ENCODE measurements at places on chromosomes 1 and 21.

GRCh38 chr21:34530261-34530660, 18.3 kb upstream of the KCNE1 start:
- DNase-seq = no peak

- DNase-seq = no peak
These were observed 121.1 kb upstream of the ADAR start for GRCh38 chr1:154729031-154729442.

DNA sequence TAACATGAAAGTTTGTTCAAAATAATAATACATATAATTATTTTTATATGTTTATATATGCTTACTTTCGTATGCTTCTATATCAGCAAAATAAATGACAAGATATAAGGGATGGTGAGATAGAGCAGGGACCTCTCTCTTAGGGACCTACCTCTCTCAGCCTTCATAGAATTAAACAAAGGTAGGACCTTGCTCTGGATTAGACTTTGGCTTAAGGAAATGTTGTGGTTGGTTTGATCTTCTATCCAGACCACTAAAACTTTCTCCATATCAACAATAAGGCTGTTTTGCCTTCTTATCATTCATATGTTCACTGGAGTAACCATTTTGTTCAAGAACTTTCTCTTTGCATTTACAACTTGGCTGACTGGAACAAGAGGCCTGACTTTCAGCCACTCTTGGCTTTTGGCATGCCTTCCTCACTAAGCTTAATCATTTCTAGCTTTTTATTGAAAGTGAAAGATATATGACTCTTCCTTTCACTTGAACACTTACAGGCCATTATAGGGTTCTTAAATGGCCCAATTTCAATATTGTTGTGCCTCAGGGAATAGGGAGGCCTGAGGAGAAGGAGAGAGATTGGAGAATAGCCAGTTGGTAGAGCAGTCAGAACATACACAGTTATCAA, 14.4 kb downstream of the FRRS1 start:
- DNase-seq = no peak

- DNase-seq = no peak
These were observed 85.1 kb downstream of the PCSK9 start for GRCh38 chr1:55124470-55124869.

- DNase-seq = no peak
These were observed 149.3 kb downstream of the BRINP3 start for GRCh38 chr1:190328361-190328760.

GRCh38 chr1:156652131-156652991, 10.4 kb downstream of the BCAN start:
- DNase-seq = no peak

GRCh38 chr1:239976130-239976968, 115.3 kb upstream of the FMN2 start:
- peak; percentile 21 for DNase-seq

GRCh38 chr1:173253046-173253445, 45.9 kb upstream of the TNFSF4 start:
- DNase-seq = no peak

GRCh38 chr1:113981962-113982931, 3.0 kb downstream of the OLFML3 start:
- DNase-seq = no peak

DNA sequence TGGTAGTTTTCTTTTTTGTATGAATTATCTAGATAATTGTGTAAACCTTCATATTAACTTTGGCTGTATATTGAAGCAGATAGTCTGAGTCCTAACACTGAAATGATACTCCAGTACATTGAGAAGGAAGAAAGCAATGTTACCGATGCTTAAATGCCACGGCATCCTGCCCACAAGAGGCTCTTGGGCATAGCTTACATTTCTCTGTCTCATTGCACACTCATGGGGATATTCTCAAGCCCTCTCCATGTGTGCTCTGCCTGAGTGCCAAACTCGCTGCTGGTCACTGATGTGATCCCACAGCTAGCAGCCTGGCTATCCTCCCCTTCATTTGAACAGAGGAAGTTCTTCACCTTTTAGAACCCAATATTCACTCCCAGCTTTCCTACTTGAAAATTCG, 179.4 kb downstream of the TGFB2 start:
- no peak for DNase-seq

GRCh38 chr1:23996700-23997229, 16.6 kb upstream of the SRSF10 start:
- no peak for DNase-seq

GRCh38 chr21:45257673-45258341, 29.9 kb downstream of the POFUT2 start:
- no peak for DNase-seq

- DNase-seq = no peak
These were observed 55.0 kb downstream of the S1PR1 start for GRCh38 chr1:101291562-101292380.

- DNase-seq = no peak
These were observed 483.9 kb downstream of the OMA1 start for GRCh38 chr1:58062635-58063034.

DNA sequence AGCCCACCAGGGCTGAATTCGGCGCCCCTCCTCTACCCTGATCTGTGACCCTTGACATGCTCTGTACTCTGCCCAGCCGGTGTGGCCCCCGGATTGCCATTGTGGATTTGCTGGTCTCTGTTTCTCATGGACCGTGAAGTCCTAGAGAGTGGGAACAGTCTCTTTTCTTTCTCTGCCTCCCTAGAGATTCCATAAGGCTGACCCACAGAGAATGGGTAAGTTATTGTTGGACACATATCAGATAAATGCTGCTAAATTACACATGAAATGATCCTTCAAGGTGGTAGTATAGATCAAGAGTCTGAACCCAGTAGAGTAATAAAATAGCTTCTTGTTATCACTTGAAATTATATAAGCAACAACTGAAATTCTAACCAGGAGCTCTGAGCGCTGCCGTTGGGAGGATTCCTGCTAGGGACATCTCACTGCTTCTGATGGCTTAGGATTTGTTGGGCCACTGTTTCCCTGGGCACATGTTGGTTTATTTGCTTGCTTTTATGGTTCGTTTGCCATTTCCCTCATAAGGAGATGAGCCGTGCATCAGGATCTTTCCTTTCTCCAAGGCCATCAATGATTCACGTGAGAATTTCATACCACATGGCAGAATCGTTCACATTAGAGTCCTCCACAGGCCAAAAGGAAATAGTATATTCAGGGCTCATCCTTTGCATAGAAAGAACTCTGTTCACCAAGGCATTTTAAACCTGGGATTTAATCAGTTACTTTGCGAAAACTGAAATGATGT, 111.9 kb downstream of the ZBTB18 start:
- no peak for DNase-seq

GRCh38 chr1:187513190-187513589, 684.4 kb downstream of the PLA2G4A start:
- DNase-seq = no peak

DNA sequence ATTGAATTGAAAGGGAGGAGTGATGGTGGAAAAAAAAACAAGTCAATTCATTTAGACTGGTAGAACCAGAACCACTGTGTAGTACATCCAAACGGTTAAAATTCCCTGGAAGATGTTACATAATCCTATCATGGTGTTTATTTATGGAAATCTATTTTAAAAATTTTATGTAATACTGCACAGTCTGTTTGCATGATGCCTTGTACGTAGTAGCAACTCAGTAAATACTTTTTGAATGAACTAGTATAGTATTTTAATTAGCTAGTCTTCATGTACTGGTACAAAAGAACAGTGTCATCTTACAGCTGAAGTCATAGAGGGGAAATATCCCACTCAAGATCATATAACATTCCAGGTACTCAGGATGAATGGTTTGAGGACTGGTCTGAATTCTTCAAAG, 27.0 kb upstream of the IER5 start:
- no peak for DNase-seq

GRCh38 chr1:233945573-233945972, 41.1 kb downstream of the SLC35F3 start:
- DNase-seq = no peak

DNA sequence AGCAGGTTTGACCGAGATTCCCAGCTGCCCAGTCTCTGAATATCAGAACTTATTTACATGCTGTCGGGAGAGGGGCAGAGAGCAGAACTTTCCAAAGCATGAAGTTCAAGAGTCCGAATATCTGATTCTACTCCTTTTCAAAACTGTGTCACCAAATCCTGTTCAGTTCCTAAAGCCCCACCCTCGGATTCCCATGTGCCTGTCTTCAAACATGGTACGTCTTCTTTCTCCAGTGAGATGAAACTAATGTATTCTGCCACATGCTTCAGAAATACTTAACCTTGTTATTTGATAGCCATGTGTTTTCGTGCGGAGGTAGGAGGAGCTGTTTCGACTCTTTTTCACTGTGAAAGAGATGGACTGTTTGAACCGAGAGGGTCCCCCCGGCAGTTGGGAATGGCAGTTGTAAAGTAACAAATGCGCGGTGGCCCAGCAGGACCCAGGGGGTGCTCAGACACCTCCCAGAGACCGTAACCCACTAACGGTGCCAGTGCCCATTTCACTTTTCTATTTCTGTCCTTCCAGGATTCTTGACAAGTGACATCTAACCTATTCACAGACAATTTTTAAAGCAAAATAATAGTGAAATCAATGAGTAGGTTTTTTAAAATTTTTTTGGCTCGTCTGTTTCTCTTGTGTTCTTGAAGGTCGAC, 67.2 kb downstream of the ZBTB18 start:
- no peak for DNase-seq

DNA sequence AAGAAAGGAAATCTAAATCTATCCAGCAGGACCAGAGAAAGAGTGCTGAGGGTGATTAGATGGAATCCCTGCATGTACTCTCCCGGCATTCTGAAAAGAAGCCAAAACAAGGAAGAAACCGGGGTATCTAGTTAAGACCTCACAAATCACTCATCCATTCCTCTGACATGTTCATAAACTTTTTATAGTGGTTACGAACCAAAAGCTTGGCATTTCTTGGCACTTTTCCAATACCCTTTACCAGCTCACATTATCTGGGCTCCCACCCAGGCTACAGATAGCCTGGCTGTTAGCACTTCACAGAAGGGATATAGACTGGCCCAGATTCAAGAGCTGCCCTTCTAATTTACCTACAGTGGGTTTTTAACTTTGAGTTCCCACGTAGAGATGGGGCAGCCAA, 1.8 kb upstream of the C1orf74 start:
- DNase-seq = no peak

All from stimulated activated CD4-positive, alpha-beta T cell treated with anti-CD3 and anti-CD28 coated beads, Interleukin-4, amount 100 ng/mL, for 4 hours (primary cell).